Lower lobe of right lung (tissue), 2 donors: ENCODE measurements at places on chromosomes 13 and 19.

GRCh38 chr19:23002690-23003422 is at the start of gene ZNF728:
Gene ZNF728 (minus strand): TSS chr19:23003176. CDS start chr19:23003030, 146 bp downstream.
- DNase-seq: peak; percentile 49

- DNase-seq: peak; percentile 95
Measured at GRCh38 chr13:40401911-40402776, 264.3 kb downstream of the FOXO1 start.

DNA sequence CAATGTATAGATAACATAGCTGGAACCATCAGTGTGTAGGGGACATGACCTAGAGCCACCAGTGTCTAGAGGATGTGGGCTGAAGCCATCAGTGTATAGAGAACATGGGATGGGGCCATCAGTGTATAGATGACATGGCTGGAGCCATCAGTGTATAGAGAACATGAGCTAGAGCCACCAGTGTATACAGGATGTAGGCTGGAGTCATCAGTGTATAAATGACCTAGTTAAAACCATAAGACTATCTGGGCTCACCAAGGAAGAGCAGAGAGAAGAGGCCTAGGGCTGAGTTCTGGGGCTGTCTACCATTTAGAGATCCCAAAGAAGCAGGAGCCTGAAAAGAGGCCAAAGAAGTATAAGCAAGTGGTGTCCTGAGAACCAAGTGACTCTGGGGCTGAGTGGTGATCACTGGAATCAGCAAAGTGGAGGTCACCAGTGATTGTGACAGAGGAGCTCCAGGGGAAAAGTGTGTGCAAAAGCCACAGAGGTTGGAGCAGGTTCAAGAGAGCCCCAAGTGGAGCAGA is 41.0 kb downstream of the RFX2 start:
- DNase-seq: no peak

DNA sequence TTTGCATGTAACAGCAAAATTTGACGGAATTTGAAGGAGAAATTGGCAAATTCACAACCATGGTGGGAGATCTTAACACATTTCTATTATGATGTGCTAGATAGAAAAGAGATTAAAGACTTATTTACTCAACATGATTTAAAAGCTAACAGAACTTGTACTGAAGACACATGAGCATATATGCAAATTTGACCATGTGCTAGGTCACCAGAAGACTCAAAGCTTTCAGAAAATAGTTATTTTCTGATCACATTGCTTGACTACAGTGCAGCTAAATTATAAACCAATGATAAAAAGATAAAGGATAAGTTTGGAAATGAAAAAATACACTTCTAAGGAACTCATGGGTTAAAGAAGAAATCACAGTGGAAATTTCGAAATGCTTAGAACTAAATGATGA is 9.1 kb downstream of the GPR183 start:
- DNase-seq: no peak

GRCh38 chr19:18300930-18301717 is 19.7 kb upstream of the JUND start:
- peak; percentile 83 for DNase-seq

DNA sequence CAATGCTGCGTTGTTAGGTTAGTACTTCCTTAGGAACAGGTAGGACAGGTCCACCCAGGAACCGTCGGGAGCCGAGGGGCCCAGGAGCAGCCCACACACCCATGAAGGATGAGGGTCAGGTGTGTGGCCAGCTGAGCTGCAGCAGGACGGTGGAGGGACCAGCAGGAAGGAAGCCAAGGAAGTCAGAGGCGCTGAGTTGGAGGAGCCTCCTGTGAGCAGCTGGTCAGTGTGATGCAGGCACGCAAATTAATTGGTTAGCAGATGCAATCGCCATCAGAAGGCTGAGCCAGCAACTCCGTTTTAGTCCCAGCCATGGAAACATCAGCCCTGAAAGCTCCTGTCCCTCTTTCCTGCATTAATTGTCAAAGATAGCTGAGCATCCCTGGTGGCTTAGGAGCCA is 114.9 kb upstream of the SOX1 start:
- no peak for DNase-seq

GRCh38 chr13:110687736-110688135 is 18.2 kb downstream of the CARS2 start:
- DNase-seq: no peak

- DNase-seq: no peak
Measured at GRCh38 chr19:39408392-39409207, 2.0 kb downstream of the ZFP36 start.

DNA sequence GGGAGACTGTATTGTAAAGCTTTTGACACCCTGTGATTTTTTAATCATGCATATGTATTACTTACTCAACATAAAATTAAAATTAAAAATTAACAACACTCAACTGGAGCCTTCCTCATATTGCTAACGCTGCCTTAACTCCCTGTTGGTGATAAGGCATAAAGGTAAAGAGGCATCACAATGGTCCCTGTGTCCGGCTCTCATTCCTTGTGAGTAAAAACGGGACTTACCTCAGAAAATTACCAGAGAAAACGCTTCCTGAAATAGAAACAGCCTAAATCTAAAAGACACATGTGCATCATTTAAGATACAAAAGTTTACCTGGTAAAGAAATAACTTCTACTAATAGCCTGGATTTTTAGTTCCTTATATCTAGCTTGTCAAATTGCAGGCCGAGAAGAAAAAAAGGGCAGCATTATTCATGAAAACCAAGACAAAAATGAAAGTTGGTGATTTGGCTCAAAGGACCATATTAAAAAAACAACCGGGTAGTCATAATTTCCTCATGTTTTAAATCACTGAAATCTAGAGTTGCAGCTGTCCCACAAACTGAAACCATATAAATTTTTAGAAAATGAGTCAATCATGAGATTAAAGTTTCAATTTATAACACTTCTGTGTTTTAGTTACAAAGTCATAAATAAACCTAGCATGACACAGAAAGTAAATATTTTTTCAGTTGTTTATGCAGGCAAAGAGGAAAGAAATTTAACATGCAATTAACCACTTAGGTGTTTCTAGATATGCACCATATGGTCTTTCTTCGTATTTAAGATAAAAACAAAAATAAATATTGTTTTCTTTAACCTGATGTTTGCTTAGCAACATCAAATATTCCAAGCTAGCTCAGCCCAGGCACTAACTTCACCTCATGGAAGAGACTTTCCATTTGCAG is 94.7 kb downstream of the MIPEP start:
- DNase-seq: no peak

DNA sequence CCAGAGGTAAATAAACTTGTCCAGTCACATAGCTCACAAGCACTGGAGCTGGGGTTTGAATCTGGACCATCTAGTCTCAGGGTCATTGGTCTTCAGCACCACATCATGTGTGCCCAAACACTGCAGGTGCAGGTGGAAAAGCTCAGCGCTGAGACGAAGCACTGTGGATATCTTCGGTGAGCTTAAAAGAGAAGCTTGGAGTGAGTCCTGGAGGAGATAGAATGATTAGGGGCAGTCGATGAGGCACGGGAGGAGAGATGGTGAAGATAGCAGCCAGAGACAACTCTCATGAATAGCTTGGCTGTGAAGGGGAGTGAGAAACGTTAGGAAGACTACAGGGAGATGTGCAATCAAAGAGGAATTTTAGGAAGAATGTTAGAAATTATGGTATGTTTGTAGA is 389.3 kb downstream of the FGF9 start:
- DNase-seq: no peak

DNA sequence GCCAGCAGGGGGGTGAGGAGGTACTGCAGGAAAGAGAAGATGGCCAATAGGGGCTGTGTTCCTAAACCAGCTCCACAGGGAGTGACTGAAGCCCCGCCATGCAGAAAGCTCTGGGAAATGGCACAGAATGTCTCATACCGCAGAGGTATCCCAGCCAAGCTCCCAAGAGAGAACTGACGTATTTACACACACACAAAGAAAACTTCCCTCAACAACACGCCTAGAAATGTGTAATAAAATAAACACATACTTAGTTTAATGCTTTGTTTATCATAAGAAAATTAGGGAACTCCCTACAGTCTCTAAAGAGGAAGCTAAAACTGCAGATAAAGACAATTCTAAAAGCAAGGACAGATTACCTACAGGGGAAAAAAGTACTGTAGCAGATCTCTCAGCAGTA is 40.0 kb downstream of the ESD start:
- no peak for DNase-seq

- DNase-seq: no peak
Measured at GRCh38 chr19:18551631-18552030, 6.0 kb upstream of the KXD1 start.

DNA sequence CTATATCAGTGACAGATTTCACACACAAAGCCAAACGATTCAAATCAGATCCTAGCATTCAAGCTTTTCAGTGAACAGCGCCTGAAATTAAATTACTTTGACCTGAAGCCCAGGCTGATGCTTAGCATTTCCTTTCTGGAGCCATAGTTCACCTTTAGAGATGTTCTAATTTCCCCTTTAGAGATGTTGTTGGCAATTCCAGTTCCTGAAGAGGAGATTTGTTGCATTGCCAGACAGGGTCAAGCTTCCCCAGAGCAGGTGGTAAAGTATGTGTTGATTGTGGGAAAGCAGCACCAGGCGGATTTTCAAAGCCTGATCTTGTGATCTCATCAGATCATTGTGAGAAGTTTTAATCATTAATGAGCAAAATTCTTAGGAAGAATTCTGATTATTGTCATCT is 609.8 kb upstream of the KLF12 start:
- DNase-seq: no peak

- DNase-seq: peak; percentile 57
Measured at GRCh38 chr13:114130837-114131582, 1.4 kb downstream of the RASA3 start.

- DNase-seq: no peak
Measured at GRCh38 chr13:77492982-77493381, 42.5 kb upstream of the SCEL start.
